Fibroblast of upper back skin (primary cell): ENCODE measurements at places on chromosomes 1 and 21.

- DNase-seq = no peak
These were observed 8.0 kb downstream of the OR2L3 start for GRCh38 chr1:248054671-248055070.

DNA sequence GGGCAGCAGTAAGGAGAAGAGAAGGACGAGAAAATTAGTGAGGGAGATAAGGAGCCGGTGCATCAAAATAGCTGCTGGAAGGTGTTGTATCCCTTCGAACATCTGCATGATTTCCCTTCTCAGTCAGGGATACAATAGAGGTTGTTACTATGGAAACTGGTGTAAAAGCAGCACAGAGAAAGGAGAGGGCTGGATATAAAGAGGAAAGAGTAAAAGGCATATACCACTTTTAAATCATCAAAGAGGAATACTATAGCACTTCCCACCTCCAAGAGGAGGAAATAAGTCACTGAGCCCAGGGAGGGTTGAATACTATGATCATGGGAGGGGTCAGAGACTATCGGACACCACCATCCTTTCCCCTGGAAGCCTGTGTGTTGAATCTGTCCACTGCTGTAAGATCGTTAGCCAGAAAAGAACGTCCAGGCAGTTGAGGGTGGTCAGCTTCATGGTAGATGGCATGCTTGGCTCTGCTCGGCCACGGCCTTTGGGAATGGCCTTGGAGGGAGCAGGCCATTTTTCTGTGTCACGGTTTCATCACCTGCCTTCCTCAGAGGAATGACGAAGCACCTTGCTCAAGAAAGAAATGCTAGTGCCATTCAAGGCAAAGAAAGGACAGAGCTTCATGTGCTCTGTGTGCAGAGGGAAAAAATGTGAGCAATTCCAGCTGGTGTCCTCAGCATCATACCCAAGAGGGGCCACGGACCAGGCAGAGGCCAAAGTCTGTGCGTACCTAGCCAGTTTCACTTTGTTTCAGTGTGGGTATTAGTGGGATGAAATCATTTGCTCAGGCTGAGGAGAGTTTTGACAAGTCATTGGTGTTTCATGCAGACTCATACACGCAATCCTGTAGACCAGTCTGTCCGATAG, 64.2 kb downstream of the IRF2BP2 start:
- DNase-seq = no peak

DNA sequence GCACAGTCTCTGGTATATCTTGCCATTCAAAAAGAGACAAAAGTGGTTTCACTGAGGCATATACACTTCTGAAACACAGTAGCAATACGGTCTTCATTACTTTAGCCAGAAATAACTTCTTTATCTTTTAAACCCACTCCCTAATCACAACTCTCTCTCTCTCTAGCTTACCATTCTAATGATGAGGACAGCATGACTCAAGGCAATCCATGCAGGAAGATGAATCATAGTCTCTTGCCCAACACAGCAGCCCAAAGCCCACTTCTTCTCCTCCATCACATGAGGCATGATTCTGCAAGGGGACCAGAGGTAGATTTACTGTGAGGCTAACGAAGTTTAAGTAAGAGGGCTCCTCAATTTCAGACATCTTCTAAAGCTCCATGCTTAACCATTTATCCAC, 285.0 kb upstream of the NR5A2 start:
- DNase-seq = peak; percentile 91

GRCh38 chr1:44040846-44041245, 9.6 kb upstream of the SLC6A9 start:
- peak; percentile 36 for DNase-seq

DNA sequence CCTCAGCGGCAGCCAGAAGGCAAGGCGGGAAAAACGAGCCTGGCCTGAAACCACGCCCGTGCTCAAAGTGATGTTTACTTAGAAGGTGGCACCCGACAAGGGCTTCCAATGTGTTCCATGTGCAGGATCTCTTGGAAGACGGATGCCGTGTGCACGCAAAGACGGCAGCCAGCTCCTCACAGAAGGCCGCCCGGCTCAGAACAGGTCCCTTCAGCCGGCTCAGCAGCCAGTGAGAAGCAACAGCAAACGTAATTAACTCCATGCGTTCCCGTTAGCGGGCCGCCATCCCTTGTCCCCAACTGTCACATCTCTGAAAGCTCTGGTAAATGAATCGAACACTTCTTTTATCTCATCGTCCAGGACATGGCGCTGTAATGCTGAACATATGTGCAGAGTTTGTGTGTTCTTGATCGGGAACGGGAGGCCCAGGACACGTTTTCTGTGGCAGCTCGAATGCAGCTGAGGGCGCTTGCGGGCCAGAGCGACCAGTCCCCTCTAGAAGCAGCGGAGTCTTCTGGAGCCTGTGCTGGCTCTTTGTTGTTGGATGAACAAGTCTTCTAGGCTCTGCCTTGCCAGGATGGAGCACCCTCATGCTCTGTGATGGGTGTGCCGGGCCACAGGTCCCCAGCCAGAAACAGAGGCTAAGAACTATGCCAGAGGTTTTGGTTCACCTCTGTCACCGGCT, 94.6 kb upstream of the ARHGEF16 start:
- DNase-seq = no peak

DNA sequence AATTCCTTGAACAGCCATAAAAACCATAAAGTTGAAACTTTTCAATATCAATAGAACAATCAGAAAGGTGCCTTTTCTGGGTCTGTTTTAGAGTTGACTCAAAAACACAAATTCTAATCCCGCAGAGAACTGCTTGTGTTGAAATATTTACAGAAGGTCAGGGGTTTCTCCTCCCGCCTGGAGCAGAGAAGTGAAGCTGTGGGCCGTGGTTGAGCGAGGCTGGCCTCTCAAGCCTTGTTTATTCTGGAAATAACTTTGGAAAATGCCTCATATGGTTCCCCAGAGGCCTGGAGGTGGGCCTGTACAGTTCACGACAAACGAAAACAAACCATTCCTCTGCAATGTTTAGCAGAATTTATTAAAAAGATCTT, 90.8 kb upstream of the ERRFI1 start:
- peak; percentile 75 for DNase-seq
